ENCODE measurements at places on chromosomes 7 and 10.

GRCh38 chr7:2777898-2778535 lies 66.1 kb downstream of the GNA12 start:
- no peak for DNase-seq

DNA sequence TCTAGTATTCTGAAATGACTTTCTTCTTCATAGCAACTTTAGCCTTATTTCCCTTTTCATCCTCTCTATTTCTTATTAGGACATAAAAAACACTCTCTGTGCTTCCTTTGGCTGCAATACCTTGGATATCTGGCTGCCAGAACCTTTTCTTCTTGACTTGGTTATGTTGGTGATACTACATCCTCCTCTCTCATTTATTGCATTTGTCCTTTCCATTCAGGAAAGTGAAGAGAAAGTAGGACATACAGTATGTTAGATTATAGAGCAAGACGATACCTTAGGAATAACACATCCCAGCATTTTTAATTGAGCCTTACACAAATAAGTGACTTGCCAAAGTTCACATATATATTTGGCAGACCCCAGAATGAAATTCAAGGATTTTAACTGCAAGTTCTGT lies 210.1 kb upstream of the PPP1R3A start:
- DNase-seq = no peak

DNA sequence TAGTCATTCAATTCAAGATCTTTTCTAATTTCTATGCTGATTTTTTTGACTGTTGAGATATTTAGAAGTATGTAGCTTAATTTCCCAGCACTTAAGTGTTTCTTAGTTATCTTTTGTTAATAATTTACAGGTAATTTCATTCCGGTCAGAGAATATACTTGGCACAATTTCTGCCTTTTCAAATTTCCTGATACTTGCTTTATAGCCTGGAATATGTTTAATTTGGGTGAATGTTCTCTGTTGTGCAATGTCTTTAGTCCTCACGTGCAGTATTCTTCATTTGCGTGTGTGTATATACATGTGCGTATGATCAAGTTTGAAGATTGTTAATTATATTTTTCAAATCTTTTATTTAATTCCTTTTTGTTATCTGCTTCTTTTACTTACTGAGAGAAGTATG lies 989.3 kb downstream of the LRMDA start:
- DNase-seq = no peak

DNA sequence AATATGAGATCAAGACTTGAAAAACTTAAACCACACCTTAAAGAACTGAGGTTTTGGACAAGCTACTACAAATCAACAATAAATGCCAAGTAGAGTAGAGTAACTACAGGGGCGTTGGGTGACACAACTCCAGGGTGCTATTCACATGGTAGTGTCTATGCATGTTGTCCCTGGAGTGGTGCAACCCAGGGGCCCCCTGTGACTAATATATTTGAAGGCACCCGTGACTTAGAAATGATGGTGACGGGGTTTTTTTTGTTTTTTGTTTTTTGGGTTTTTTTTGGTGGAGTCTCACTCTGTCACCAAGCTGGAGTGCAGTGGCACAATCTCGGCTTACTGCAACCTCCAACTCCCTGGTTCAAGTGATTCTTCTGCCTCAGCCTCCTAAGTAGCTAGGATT lies 106.9 kb downstream of the FAM107B start:
- no peak for DNase-seq

DNA sequence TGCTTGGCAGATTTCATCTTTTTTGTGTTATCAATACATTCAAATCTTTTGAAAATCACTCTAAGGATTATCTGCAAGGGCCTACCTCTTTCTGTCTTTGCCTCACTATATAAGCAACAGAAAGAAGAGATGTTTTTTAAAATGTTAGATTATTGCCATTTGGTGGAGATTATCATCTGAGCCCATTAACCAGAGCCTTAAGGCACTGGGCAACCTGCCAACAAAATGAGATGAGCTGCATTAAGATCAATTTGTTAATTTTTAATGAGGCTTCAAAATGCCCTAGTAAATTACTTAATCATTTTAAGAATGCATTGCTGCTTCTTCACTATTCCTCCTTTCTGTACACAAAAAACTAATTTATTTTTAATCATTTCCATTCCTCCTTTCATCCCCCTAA lies 314.1 kb downstream of the SNX13 start:
- no peak for DNase-seq

- DNase-seq = no peak
Measured at GRCh38 chr7:117458977-117459583, 20.7 kb upstream of the CFTR start.

- no peak for DNase-seq
Measured at GRCh38 chr10:104119996-104120395, 2.0 kb upstream of the SFR1 start.

GRCh38 chr7:127683776-127684681 lies 32.0 kb downstream of the SND1 start:
- DNase-seq = no peak

- no peak for DNase-seq
Measured at GRCh38 chr10:80464557-80465450, 10.7 kb downstream of the TSPAN14 start.

Measured in stimulated activated CD8-positive, alpha-beta memory T cell treated with anti-CD3 and anti-CD28 coated beads, Interleukin-15, amount 100 ng/mL, for 24 hours (primary cell).